NCI-H1417 treated with DMSO at 0.1 percent for 48 hours (cell line): ENCODE measurements at places on chromosomes 5 and 9.

- no peak for DNase-seq
These were observed 213.1 kb downstream of the RFK start for GRCh38 chr9:76181020-76181641.

DNA sequence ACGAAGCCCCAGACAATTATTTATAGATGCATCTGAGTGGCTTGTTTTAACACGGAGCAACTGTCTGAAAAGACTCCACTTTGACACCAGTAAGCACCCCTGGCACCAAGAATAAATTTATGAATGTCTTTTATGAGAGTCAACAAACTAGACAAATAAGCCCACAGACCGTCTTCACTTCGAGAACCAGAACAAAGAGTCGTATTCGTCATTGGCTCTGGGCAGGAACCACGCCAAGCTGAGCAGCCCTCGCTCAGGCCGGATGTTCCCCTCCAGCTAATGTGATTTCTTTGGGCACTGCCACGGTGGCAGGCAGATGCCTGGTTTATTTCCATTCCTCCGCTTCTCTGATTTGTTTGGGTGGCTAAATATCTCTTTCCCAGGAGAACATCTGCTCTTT lies 91.9 kb upstream of the STC2 start:
- DNase-seq = no peak

- no peak for DNase-seq
These were observed 53.5 kb downstream of the BNC2 start for GRCh38 chr9:16817002-16817401.

- DNase-seq = no peak
These were observed 136.9 kb downstream of the SEMA5A start for GRCh38 chr5:9408964-9409363.

DNA sequence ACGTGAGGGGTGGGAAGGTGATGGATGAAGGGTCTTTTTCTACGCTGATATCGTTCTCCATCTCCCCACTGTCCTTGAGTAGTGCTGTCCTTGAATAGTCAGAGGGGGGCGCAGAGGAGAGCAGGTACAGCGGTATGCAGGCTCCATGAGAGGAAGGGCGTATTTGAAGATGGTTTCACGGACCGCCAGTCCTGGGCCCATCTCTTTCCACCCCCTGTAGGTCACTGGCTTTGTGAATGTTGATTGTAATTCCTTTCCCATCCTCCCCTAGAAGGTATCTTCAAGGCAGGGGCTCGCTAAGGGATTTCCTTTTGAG lies 40.8 kb upstream of the DAB2IP start:
- no peak for DNase-seq

- DNase-seq = no peak
These were observed 362.0 kb downstream of the PRELID2 start for GRCh38 chr5:145473042-145473642.

DNA sequence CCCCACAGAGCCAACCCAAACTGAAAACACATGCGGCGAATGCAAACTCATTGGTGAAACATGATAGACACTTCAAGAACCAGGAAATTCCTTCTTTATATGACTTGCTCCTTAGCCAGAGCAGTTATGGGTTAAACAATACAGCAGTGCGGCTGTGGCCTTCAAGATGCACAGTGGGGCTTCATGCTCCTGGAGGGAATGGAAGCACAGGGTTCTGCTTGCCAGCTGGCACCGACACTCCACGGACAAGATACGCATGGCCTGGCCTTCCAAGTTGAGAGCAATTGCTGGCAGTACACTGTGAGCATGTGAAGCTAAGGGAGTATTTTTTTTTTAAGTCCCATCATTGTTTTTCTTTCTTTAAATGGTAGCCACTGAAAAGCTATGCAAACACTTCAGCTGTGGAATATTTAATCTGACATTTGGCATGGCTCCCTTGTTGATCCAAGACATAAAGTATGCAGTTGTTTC lies 451.6 kb upstream of the CD180 start:
- no peak for DNase-seq

GRCh38 chr5:30100929-30101328 lies 1092.6 kb upstream of the CDH6 start:
- no peak for DNase-seq

- DNase-seq = no peak
These were observed 68.6 kb upstream of the RNF130 start for GRCh38 chr5:180140079-180140554.

GRCh38 chr9:108934323-108934893 lies at the start of gene ABITRAM:
ABITRAM (plus strand) TSS chr9:108934400; CDS start chr9:108934487, 87 bp downstream.
- peak; percentile 89 for DNase-seq

- DNase-seq = no peak
These were observed 100.5 kb downstream of the XRCC4 start for GRCh38 chr5:83177803-83178202.

DNA sequence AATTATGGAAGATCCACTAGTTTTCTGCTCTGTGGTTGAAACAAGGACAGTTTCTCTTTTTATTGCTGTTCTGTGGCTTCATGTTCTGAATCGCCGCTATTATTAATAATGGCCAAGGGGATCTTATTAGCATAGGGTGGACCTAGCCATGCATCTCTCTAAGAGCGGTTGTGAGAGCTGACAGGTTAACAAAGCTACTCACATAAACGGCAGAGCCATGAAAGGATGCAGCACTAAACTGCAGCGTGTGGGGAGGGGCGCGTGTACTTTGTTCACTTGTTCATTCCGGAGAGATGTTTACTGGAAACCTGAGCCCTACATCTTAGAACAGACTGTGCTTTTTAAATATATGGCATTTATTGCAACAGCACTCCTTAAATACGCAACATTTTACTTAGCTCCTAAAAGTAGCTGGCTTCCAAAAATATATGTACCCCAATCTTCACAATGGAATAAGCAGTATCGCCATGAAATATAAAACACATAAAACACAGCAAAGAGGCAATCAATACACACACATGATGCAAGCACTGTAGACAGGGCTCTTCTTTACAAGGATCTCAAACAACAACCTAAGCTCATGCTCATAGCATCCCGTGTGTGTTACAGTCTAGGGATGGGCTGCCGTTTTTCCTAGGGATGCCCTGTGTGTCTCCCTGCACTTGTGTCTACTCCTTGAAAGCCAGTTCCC lies 424.6 kb downstream of the MED10 start:
- no peak for DNase-seq

- DNase-seq = no peak
These were observed 182.7 kb downstream of the SMC2 start for GRCh38 chr9:104276709-104277245.

GRCh38 chr9:38047301-38048251 lies 21.5 kb downstream of the SHB start:
- no peak for DNase-seq

- DNase-seq = no peak
These were observed 7.5 kb downstream of the ADAMTS13 start for GRCh38 chr9:133429641-133430161.

- DNase-seq = no peak
These were observed 101.9 kb downstream of the GADD45G start for GRCh38 chr9:89706731-89707191.

- no peak for DNase-seq
These were observed 46.9 kb upstream of the UBAC1 start for GRCh38 chr9:136007934-136008692.

GRCh38 chr5:171640480-171640879 lies 145.1 kb upstream of the SMIM23 start:
- DNase-seq = no peak

- DNase-seq = no peak
These were observed 27.6 kb downstream of the TPD52L3 start for GRCh38 chr9:6355728-6356127.

- DNase-seq = no peak
These were observed 18.6 kb downstream of the DNAJA1 start for GRCh38 chr9:33043671-33044070.

GRCh38 chr5:130427222-130427955 lies 523.1 kb downstream of the CHSY3 start:
- no peak for DNase-seq

GRCh38 chr5:41787265-41787664 lies 83.0 kb downstream of the OXCT1 start:
- no peak for DNase-seq

DNA sequence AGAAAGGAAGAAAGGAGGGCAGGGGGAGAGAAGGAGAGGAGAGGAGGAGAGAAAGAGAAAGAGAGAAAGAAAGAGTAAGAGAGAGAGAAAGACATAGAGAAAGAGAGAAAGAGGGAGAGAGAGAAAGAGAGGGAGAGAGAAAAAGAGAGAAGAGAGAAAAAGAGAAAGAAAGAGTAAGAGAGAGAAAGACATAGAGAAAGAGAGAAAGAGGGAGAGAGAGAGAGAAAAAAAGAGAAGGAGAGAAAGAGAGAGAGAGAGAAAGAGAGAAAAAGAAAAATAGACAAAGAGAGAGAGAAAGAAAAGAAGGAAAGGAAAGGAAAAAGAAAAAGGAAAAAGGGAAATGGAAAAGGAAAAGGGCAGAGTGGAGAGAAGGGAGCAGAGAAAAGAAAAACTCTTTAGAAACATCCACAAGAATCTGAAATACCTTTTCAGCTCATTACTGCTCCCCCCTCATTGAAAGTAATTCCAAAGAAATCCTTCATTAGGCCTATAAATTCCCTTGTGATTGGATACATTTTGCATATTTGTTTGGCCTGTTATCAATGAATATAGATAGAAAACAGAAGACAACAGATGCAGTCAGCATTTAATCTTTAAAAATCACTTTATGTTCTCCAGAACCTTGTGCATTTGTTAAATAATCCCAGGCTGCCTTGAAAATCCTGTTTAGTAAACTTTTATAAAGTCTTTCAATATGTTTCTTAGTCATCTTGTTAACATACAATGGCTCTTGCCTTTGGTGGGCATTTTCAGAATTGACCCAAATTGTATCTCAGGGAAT lies 411.5 kb downstream of the NFIB start:
- DNase-seq = no peak

- DNase-seq = no peak
These were observed 569.6 kb downstream of the EBF1 start for GRCh38 chr5:158530115-158530514.

- no peak for DNase-seq
These were observed 112.1 kb downstream of the ADRB2 start for GRCh38 chr5:148938522-148938882.

GRCh38 chr9:119698535-119698934 lies 329.3 kb upstream of the BRINP1 start:
- DNase-seq = no peak

GRCh38 chr9:7338586-7339281 lies 460.8 kb downstream of the DMAC1 start:
- no peak for DNase-seq

DNA sequence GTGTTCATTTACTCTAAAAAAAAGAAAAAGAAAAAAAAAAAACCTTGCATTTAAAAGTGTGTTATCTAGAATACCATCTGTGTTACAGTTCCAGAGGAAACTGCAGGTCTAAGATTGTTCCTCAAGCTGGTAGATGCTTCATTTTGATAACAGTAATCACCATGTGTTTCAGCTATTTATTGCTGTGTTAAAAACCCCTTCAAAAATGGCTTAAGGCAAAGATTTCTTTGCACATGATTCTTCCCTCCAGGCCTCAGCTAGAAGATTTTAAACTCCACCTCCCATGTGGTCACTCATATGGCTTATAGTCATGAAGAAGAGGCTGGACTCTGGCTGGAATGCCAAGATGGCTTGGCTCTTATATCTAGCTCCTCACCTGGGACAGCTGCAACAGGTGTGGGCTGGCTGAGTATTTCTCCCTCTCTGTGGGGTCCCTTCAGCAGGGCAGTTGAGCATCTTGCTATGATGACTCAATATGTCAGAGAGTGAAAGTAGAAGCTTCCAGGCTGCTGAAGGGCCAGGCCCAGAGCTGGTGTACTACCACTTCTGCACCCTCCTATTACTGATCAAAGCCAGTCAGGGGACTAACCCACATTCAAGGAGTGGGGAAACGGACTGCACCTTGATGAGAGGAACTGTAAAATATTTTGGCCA lies 920.4 kb upstream of the DMAC1 start:
- DNase-seq = no peak

GRCh38 chr5:168613996-168614395 lies 34.8 kb upstream of the PANK3 start:
- DNase-seq = no peak

- no peak for DNase-seq
These were observed 55.8 kb upstream of the ACTBL2 start for GRCh38 chr5:57538341-57538955.

DNA sequence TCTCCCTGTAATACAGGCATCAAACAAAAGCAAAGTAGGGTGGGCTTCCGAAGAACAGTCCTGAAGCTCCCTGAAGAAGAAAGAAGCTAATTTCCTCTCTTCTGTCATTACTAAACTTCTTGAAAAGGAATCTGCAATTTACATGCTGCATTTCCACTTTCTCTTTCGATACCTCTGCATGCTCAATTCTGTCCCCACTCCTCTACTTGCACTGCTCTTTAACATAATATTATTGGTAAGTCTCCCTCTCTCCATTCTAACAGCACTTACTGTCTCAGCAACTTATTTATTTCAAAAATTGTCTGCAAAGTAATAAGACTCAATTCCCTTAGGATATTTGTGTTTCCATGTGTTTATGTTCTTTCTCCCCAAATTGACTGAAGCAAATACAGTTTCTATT lies 3.9 kb upstream of the PLPP1 start:
- no peak for DNase-seq

- DNase-seq = no peak
These were observed 278.3 kb upstream of the DMRT1 start for GRCh38 chr9:563200-563599.

- DNase-seq = no peak
These were observed 80.9 kb upstream of the ASS1 start for GRCh38 chr9:130363755-130364404.

DNA sequence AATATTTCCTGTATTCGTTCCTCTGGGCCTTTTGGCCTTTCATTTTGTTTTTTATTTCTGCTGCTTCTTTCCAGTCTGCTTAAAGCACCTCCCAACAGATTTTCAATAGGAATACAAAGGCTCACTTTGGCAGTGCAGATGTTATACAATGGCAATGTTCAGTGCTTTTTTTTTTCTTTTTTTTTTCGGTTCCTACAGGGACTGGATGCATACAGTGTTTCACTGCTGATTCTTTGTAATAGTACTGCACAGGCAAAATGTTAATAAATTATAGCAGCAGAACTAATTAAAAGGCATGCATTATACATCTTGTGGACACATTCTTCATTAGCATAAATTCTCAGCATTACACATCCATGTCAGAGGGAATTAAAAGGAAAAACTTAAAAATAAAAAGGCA lies 356.6 kb upstream of the C9orf72 start:
- DNase-seq = no peak
